ENCODE measurements at places on chromosomes 2 and 18.

DNA sequence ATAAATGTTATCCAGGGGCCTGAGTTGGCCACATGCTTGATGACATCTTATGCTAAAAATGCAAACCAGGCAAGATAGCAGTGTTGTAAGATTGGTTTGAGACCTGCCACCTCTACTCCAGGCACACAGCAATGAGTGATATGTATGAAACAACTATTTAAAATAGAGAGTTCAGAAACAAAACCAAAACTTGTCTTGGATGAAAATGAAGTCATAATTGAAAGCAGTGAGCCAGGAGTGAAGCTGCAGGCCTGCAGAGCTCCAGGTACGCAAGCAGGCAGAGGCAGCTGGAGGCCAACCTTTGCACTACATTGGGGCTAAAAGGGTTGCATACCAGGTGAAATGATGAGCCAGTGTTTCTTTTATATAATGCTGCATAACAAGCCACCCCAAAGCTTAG is 89.2 kb upstream of the SPATS2L start:
- no peak for DNase-seq

GRCh38 chr2:17749753-17750438 is 3.7 kb downstream of the SMC6 start:
- no peak for DNase-seq

DNA sequence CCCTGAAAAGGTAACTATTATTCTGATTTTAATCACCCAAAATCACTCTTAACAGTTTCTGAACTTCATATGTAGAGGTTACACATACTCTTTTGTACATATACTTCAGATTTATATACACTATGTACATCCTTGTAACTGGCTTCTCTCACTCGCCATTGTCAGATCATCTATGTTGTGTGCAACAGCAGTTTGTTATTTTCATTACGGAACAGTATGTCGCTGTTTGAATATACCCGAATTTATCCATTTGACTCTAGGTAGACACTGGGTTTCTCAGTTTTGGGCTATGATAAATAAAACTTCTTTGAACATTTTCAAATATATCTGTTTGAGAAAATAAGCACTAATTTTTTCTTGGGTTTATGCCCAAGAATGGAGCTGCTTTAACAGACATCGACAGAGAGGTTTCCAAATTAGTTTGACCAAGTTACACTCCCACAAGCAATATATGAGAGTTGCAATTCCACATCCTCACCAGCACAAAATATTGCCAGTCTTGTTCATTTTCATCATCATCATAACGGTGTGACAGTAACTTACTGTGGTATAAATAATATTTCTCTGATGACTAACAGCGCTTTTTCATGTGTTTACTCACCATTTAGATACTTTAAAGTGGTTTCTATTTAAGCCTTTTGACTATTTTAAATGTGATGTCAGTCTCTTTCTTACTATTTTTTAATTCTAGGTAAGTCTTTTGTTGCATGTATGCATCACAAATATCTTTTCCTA is 80.9 kb downstream of the SMC6 start:
- DNase-seq = peak; percentile 60

DNA sequence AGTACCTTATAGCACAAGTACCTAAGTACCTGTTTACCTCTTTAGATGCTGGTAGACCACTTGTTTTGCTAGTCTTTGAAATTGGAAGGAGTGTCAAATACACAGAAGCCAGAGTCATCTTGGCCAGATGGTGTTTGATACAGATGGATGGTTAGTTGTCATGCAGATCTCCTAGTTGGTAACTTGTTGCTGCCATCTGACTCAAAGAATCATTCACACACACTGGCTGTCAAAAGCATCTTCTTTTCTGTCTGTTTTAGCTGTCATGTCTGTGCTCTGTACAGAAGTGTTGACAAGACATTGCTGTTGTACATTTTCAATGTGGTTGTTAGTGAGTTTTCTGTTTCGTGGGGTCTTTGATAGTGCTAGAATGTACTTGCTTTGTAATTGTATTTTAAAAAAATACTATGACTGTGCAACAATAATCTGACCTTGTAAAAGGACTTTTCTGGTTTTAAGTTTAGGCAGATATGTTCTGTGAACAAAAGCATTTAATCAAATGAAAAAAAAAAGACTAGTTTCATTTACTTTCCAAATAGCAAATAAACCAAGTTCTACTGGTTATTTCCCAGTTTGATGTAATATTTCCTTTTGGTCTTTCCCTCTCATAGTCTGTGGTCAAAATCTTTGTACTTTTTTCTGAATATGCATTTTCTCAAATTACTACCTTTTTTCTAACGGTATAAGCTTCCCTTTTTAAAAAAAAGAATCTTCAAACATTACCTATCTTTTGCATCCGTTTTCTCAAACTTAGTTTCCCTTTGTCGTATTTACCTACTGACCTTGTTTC is 39.9 kb downstream of the TANK start:
- no peak for DNase-seq

DNA sequence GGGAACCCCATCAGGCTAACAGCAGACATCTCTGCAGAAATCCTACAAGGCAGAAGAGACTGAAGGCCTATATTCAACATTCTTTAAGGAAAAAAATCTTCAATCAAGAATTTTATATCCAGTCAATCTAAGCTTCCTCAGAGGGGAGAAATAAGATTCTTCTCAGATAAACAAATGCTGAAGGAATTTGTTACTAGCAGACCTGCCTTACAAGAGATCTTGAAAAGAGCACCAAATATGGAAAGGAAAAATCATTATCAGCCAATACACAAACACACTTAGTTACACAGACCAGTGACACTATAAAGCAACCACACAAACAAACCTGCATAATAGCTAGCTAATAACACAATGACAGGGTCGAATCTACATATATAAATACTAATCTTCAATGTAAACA is 96.5 kb downstream of the SUCLG1 start:
- no peak for DNase-seq

DNA sequence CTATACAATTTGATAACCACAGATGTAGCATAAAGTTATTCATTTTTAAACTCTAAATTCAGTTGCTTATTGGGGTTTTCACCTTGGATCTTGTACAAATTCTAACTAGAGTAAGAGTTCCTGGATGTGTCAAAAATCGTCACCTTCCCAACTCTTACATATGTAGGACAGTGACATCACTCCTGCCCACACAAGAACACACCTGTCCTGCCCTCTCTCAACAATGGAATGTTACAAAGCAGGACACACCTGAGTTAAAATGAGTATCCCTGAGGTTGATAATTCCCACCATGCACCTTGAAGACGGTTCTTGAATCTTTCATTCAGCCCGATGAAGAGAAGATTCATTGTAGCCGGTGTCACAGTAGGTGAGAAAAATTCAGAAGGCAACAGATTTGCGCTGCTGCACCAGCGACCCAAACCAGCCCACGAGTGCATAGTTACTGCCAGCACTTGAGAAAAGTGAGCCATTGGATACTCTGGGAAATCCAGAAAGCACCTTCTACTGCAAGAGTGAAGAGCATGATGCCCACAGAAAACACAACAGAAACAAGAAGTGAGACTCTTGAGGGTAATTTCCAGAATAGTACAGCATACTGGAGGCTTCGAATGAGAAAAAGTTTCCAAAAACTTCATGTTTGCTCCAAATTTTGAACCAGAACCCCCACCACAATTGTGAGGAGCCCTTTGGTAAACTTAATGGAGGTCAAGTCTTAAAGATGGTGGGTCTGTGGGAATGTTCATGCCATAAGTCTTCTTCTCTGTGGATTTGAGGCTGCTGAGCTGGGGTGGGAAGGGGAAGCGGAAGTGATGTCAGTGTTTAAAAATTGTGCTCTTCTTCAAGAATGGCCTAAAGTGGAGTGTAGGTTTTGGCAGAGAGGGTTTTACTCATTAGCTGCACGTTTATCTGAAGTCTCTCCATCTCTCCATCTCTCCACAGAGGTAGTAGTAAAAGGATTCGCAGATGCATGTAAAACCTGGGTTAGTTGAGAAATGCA is 34.7 kb upstream of the ADAM23 start:
- no peak for DNase-seq

GRCh38 chr2:12303181-12304030 is 413.3 kb upstream of the TRIB2 start:
- peak; percentile 94 for DNase-seq

- no peak for DNase-seq
Measured at GRCh38 chr2:75870651-75871137, 160.0 kb upstream of the GCFC2 start.

- no peak for DNase-seq
Measured at GRCh38 chr2:191109888-191110287, 40.9 kb downstream of the STAT4 start.

DNA sequence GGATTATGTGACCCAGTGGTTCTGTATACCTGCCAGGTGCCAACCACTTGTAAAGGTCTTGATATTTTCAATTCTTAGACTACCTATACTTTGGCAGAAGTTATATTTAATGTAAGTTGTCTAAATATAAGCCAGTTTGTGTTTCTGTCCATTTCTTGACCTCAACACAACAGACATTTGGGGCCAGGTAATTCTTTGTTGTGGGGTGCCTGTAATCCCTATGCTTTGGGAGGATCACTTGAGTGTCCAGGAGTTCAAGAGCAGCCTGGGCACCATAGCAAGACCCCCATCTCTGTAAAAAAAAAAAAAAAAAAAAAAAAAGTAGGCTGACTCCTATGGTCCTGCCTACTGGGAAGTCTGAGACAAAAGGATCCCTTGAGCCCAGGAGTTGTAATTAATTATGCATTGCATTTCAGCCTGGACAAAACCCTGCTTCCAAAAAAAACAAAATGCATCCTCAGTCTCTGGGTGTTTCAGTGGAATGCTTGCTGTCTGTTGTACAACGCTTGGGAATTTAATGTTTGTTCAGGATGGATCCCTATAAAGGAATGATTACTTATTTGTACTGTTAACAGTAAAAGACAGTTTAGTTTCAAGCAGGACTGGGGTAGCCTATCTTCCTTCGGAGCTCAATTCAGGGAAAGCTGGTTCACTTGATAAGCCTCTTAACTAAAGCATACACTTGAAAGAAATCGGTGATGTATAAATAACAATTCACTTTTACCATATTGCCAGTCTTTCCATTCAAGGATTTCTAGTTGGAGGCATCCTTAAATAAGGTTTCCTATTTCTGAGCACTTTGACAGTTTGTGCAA is 3.4 kb downstream of the RPS27A start:
- no peak for DNase-seq

- DNase-seq = no peak
Measured at GRCh38 chr2:121539750-121540469, 9.2 kb downstream of the RNU4ATAC start.

- peak; percentile 55 for DNase-seq
Measured at GRCh38 chr2:47026748-47027534, 111.3 kb upstream of the MCFD2 start.

DNA sequence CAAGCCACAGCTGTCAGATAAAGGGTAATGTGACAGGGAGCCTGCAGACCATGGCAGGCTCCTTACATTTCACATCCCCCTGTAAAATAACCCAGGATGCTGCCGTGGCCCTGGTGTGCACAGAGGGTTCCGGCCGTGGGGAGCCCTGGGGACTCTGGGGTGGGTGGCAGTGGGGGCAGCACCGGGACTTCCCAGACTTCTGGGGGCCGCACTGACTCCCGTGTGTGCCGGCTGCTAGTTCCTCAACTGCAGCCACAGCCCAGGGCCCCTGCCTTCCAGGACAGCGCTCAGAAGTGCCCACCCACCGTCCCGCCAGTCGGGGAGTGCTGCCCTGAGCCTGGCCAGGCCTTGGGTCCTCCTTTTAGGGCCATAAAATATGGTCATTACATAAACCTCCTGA is 56.5 kb downstream of the CIB4 start:
- no peak for DNase-seq

DNA sequence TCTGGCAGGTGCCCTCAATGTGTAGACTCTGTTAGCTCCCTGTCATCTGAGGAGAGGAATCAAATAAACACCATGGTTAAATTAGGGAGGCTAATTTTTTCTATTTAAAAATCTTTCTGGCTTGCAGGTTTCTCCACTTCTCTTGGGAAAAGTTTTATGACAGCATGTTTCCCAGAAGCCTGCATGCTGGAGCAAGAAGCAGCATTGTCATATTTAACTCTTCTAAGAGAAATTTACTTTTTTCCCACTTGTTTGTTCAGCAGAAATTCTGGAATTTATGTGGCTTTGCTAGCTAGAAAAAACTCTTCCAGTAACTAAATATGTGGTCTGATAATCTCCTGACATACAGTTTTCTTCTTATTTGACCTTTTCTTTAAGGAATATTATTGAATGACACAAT is 230.5 kb downstream of the PARD3B start:
- no peak for DNase-seq

DNA sequence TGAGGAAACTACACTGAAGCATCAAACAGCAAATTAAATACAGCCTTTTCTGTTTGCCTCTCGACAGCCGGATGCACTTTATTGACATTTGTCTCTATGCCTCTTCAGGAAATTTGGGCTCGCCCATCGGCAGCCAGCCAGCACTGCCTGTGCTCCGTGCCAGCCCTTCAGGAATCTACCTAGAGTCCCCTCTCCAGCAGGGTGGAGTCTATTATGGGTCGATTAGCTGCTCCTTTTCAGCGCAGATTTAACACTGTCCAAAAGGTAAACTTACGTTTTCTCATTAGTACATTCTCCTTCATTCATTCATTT is 91.5 kb downstream of the MYCN start:
- DNase-seq = no peak
